Brain microvascular endothelial cell (primary cell): ENCODE measurements at places on chromosomes 1 and 21.

- no peak for DNase-seq
Observed at GRCh38 chr1:19988267-19989006, 9.0 kb upstream of the PLA2G2A start.

DNA sequence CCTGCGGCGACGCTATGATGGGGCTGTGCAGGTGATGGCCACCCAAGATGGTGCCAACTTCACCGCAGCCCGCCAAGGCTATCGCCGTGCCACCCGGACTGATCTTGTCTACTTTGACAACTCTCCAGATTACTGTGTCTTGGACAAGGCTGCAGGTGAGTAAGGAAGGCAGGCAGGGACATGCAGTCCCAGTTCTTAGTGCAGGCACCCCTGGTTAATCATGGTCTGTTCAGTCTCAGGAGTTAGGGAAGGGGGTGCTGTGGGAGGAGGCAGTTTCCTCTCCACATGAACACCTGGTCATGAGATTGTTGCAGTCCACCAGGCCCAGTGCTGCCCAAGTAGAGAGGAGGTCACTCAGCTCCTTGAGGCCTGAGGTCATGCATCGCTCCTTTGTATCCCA is 8.5 kb downstream of the WNT2B start:
- DNase-seq = no peak

DNA sequence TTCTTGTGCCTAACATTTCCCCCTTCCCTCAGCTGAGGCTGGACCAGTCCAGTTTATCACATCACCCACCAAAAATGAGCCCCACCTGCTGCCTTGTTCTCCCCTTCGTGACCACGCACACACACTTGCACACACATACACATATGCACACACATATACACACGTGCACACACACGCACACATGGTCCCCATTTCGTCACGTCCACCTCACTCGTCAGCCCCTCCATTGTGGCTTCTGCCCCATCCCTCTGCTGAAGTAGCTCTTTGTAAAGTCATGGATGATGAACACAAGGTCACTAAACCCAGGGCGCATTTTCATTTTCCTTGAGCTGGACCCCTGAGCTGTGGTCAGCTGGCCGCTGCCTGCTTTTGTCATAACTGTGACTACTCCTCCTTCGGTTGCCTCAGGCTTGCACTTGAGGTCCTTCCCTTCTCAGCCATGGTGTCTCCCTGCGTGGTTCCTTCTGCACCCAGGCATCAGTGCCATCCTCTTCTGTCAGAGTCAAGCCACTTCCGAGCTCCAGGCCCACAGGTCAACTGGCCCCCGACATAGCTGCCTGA is 93.8 kb downstream of the SYT2 start:
- no peak for DNase-seq

GRCh38 chr1:30872948-30873263 is 35.7 kb downstream of the SDC3 start:
- no peak for DNase-seq

DNA sequence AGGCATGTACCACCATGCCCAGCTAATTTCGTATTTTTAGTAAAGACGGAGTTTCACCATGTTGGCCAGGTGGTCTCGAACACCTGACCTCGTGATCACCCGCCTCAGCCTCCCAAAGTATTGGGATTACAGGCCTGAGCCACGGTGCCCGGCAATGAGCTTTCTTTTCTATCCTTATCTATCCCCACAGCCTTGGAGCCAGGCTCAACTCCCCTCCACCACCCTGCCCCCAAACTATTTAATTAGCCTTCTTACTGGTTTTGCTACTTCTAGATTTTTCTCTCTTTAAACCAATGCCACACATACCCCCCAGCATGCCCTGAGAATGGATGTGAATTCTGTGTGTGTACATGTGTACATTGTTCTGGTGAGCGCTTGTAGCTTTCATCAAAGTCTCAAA is 5.7 kb upstream of the VANGL2 start:
- DNase-seq = no peak

GRCh38 chr1:111161843-111162487 is 21.9 kb downstream of the CEPT1 start:
- DNase-seq = no peak

GRCh38 chr1:201742476-201742875 is 86.5 kb upstream of the IPO9 start:
- DNase-seq = no peak

GRCh38 chr1:186195377-186195931 is 179.6 kb downstream of the TPR start:
- no peak for DNase-seq

DNA sequence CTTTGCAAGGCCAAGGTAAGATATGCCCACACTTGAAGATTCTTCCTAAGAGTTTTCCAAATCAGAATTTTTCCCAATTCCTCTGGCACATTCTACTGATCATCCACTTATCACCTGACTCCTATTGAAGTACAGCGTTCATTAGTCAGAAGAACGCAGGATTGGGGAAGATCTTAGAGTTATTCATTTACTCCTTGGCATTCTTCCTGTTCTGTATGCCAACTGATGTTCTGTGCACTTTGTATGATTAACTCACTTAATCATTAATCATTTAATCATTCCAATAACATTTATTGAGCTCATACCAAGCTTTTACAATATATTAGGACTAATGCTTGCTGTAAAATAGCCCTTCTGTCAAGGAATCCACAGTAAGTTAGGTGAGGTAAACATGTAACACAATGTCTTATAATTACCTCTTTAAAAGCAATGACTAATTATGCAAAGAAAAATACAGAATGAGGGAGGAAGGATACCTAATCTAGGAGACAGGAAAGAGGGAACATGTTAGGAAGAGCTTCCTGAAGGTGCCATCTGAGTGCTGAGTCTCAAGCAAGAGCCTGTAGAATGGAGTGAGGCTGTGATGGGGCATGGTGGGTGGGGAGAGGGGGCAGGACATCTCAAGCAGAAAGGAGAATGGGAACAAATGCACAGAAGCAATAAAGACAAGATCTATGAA is 71.1 kb upstream of the DPT start:
- DNase-seq = no peak

- DNase-seq = no peak
Observed at GRCh38 chr1:54701996-54702395, 13.7 kb upstream of the TTC4 start.

GRCh38 chr1:222335586-222335985 is 212.3 kb downstream of the HHIPL2 start:
- no peak for DNase-seq

DNA sequence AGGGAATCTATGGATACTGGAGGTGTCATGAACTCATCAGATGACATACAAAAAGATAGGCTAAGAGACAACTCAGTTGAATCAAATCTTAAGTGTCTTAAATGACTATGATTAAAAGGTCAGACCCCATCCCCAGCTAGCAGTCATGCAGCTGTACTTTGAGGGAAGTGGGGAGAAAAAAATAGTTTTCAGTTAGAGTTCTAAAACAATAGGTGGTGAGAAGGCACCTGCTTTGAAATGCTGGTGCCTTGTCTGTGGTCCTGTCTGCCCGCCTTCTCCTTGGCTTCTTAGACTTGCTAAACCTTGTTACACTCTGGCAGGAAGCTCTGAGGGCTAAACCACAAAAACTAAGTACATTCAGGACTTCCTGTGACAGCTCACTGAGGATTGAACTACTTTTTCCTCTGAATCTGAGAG is 15.3 kb downstream of the CD2 start:
- DNase-seq = peak; percentile 32

DNA sequence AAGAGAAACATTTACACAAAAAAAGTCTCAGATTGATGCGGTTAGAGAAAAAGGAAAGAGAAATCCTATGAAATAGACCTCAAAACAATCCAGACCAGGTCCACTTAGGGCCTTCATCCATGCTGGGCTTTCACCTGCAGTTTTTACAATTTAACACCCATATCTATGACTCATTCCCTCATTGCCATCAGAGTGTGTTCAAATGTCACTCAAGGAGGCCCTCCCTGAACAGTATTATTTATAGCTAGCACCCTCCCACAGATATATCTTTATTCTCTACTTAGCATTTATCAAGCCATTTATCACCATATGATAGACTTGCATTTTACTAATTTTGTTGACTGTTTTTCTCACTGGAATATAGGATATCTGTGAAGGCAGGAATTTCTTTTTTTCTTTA is 824 bp upstream of the KRTAP21-3 start:
- no peak for DNase-seq

GRCh38 chr1:212629450-212630157 is 21.0 kb downstream of the ATF3 start:
- DNase-seq = no peak

DNA sequence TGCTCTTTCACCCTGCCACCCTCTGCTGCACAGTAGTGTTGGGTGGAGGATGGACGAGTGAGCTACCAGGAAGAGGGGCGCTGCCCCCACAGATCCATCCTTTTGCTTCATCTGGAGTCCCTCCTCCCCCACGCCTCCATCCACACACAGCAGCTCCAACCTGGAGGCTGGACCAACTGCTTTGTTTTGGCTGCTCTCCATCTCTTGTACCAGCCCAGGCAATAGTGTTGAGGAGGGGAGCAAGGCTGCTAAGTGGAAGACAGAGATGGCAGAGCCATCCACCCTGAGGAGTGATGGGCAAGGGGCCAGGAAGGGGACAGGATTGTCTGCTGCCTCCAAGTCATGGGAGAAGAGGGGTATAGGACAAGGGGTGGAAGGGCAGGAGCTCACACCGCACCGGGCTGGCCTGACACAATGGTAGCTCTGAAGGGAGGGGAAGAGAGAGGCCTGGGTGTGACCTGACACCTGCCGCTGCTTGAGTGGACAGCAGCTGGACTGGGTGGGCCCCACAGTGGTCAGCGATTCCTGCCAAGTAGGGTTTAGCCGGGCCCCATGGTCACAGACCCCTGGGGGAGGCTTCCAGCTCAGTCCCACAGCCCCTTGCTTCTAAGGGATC is 8.5 kb downstream of the CHRNB2 start:
- no peak for DNase-seq

- no peak for DNase-seq
Observed at GRCh38 chr1:173307845-173308244, 100.7 kb upstream of the TNFSF4 start.

DNA sequence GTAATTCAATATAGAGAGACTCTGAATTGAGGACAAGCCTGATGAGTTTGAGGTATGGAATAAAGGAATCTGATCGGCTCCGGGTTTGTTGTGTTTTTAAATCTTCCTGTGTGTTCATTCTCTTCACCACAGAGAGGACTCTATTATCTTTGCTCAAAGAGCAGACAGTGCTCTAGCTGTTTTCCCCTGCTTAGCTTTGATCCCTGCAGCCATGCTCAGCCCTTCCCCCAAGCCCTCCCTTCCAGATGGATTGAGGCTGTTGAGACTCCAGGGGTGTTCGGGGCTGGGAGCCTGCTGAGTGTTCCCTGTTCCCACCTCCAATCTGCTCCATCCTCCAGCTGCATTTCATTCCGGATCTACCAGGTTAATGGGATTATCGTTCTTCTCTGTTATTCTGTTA is 74.2 kb upstream of the CXADR start:
- DNase-seq = no peak

- DNase-seq = no peak
Observed at GRCh38 chr1:3405974-3406867, 48.2 kb upstream of the ARHGEF16 start.

- no peak for DNase-seq
Observed at GRCh38 chr1:151243683-151244216, 10.8 kb upstream of the PSMD4 start.

- no peak for DNase-seq
Observed at GRCh38 chr1:2801046-2801445, 447 bp downstream of the TTC34 start.

- DNase-seq = no peak
Observed at GRCh38 chr1:31912839-31913239, 25.3 kb downstream of the PTP4A2 start.

DNA sequence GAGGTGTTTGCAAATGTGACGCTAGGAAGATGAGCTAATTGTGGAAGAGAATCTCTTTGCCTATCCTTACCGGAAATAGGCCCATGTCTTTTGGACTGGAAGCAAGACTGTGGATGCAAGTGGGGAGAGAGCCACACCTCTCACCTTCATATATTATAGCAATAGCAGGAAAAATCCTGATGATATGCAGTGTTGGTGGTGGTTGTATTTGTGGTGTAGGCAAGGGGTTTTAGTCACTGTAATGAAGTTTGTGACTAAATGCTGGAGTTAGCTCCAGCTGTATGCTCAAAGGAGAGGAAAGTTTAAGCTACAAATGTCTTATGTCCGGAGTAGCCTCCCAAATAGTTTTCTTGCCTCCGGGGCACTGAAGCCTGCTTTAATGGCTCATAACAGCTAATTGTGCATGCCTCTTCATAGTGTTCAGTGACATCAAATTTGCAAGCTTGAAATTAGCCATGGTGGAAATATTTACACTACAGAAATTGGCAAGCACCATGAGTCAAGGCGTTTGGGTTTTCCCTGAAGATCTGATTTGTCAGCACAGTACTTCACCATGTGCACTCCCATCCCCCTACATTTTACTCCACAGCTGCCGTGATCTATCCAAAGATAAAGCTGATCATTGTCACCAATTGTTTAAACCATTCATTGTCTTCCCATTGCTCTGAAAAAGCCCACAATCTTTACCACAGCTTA is 102.6 kb upstream of the ZNF644 start:
- DNase-seq = no peak

GRCh38 chr1:9402256-9402616 is 109.5 kb downstream of the SPSB1 start:
- no peak for DNase-seq

- DNase-seq = no peak
Observed at GRCh38 chr1:215487466-215487865, 79.6 kb upstream of the KCTD3 start.
